Uterine smooth muscle cell (primary cell): ENCODE measurements at places on chromosomes 2 and 18. TPM values are rescaled to one million over a fixed set of nuclear protein-coding genes. Genes with fewer than 3 reads are reported as not detected.

The UGT1A3 gene
- not detected in 2 replicates for total RNA-seq

The CNDP2 gene
- 123 and 129 TPM in 2 replicates for total RNA-seq

The UGT1A10 gene
- 0.11 TPM in 1 of 2 replicates, not detected in the other for total RNA-seq

The DRC1 gene
- total RNA-seq = under 0.01 and 0.22 TPM in 2 replicates

The MLPH gene
- total RNA-seq = 29.1 and 110 TPM in 2 replicates
